ENCODE measurements at places on chromosomes 1 and 21.
A peak's percentile ranks its signal among the peaks of the same experiment; 100 is the strongest.

DNA sequence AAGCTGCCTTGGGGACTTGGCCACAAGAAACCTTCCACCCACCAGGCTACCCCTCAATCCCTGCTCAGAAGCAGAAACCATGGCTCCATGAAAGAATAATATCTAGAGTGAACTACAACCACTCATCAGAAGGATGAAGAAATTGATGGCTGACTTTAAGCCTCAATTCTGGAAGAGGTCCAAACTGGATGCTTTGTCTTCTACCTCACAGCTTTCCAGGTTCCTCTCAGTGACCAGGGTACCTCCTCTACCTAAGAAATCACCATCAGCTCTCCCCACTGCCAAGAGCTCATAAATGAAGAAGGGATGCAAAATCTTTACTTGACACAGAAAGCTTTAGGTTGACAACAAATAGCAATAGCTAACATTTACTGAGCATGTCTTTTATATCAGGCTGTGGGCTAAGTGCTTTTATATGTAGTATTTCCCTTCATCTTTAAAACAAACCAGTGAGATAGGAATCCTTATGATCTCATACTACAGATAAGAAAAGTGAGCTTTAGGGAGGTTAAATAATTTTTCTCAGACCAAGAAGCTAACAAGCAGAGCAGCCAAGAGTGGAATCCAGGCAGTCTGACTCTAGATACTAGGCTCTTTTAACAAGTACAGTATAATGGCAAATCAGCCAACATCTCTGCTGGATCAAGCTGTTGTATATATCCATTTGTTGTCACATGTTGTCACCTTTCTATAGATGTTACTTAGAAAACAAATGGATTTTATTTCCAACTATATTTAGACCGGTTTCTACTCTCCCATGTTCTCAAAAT is 243.0 kb upstream of the SGIP1 start:
- H3K36me3 ChIP-seq = no peaks in the 10 kb centered on the region
- DNase-seq = no peak
- peaks cover 2% of the 10 kb centered on the region for H3K4me1 ChIP-seq

- H3K27ac ChIP-seq = no peak overlapping the region
- no peaks in the 10 kb centered on the region for H3K27me3 ChIP-seq
- H3K4me3 ChIP-seq = no peak overlapping the region
- no peak for DNase-seq
- H3K36me3 ChIP-seq = no peaks in the 10 kb centered on the region
Measured at GRCh38 chr1:221240690-221241089, 361.4 kb downstream of the HLX start.

GRCh38 chr1:34369701-34370455 is 193.2 kb downstream of the C1orf94 start:
- H3K27me3 ChIP-seq = no peaks in the 10 kb centered on the region
- no peak overlapping the region for H3K27ac ChIP-seq
- DNase-seq = no peak
- H3K4me3 ChIP-seq = no peak overlapping the region
- no peaks in the 10 kb centered on the region for H3K4me1 ChIP-seq
- no peaks in the 10 kb centered on the region for H3K36me3 ChIP-seq

DNA sequence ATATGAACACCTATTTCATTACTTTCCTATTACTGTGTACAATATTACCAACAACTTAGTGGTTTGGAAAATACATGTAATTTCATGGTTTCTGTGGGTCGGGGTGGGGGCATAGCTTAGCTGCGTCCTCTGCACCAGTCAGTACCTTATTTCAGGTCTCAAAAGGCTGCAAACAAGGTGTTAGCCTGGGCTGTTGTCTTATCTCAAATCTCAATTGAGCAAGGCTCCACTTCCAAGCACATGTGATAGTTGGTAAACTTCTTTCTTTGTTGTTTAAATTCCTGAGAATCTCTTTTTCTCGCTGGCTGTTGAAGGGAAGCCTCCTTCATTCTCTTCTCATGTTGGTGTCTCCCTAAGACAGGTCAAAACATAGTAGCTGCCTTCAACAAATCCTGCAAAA is 485.4 kb downstream of the AMY1C start:
- no peak overlapping the region for H3K27ac ChIP-seq
- no peaks in the 10 kb centered on the region for H3K27me3 ChIP-seq
- no peak for DNase-seq
- H3K4me3 ChIP-seq = no peak overlapping the region
- no peaks in the 10 kb centered on the region for H3K4me1 ChIP-seq

- no peaks in the 10 kb centered on the region for H3K36me3 ChIP-seq
- H3K4me3 ChIP-seq = no peak overlapping the region
- no peaks in the 10 kb centered on the region for H3K4me1 ChIP-seq
- H3K27me3 ChIP-seq = no peaks in the 10 kb centered on the region
- H3K27ac ChIP-seq = no peak overlapping the region
Measured at GRCh38 chr21:35989138-35989735, 71.1 kb downstream of the SETD4 start.

- H3K27ac ChIP-seq = peak overlapping the region; percentile 80
- H3K4me1 ChIP-seq = peaks cover 7% of the 10 kb centered on the region
- H3K4me3 ChIP-seq = peak overlapping the region; percentile 84
- peak; percentile 65 for DNase-seq
- peaks cover 17% of the 10 kb centered on the region for H3K36me3 ChIP-seq
- H3K27me3 ChIP-seq = no peaks in the 10 kb centered on the region
Measured at GRCh38 chr1:52032785-52033131, 852 bp downstream of the KTI12 start.

- no peak for DNase-seq
- H3K27ac ChIP-seq = peak overlapping the region; percentile 88
- no peaks in the 10 kb centered on the region for H3K36me3 ChIP-seq
- peak overlapping the region; percentile 90 for H3K4me3 ChIP-seq
- no peaks in the 10 kb centered on the region for H3K27me3 ChIP-seq
- H3K4me1 ChIP-seq = peaks cover 18% of the 10 kb centered on the region
Measured at GRCh38 chr1:8816264-8816663, 1.2 kb downstream of the RERE start.

GRCh38 chr1:171879556-171879955 is 38.3 kb downstream of the DNM3 start:
- no peak for DNase-seq
- H3K4me3 ChIP-seq = no peak overlapping the region
- no peaks in the 10 kb centered on the region for H3K27me3 ChIP-seq
- H3K4me1 ChIP-seq = no peaks in the 10 kb centered on the region
- H3K36me3 ChIP-seq = no peaks in the 10 kb centered on the region

DNA sequence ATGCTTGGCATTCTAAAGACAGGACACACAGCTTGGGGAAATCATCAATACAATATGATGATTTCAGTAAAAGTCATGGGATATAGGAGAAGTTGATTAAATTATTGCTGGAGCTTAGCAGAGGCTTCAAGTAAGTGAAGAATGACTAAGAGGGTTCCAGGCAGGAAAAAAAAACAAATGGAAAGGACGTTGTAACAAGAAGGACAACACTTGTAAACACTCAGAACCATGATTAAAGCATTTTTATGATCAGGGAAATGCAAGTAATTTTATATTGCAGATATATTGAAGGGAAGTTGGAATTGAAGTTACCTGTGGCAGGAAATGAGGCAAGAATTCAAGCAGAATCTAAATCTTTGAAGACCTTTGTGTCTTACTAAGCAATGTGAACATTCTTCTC is 602.7 kb upstream of the NEGR1 start:
- H3K27me3 ChIP-seq = no peaks in the 10 kb centered on the region
- DNase-seq = no peak
- no peaks in the 10 kb centered on the region for H3K4me1 ChIP-seq
- H3K27ac ChIP-seq = no peak overlapping the region
- no peaks in the 10 kb centered on the region for H3K36me3 ChIP-seq
- H3K4me3 ChIP-seq = no peak overlapping the region

DNA sequence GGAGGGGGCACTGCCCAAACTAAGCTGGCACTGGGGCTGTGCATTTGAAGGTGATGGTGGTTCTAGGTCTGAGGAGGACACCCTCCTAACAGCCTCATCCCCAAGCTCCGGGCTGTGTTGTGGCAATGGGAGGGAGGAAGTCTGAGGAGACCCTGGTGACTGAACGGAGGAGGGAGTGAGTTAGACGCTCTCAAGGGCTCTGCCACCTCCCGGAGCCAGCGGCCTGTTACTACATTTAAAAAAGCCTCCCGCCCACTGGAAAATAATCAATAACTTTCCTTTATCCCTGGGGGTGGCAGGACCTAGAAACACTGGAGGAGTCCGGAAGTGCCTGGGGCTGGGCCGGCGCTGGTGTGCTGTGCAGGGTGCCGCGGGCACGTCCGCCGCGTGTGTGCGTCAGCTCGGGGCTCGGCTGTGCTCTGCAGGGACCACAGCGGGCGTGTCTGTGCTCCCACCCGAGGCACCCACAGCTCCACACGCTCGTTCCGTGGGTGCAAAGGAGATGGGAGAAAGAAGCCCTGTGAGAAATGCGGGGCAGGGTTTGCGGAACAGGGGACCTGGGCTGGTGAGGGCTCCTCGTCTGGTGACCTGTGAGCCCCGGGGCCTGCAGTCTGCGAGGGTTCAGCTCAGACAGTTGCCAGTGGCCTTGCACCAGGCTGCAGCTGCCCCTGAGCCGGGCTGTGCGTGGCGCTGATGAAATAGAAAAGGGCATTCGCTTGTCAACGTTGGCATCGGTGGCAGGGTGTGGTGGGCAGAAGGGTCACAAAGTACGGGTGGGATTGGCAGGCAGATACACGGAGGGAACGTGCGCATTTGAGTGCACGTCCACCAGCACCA is 5.3 kb downstream of the SAMD11 start:
- H3K27me3 ChIP-seq = no peaks in the 10 kb centered on the region
- no peak for DNase-seq
- no peak overlapping the region for H3K27ac ChIP-seq
- no peaks in the 10 kb centered on the region for H3K36me3 ChIP-seq
- H3K4me1 ChIP-seq = no peaks in the 10 kb centered on the region

Data from SK-N-SH (cell line).